Fibroblast of mammary gland (primary cell): ENCODE measurements at places on chromosomes 12 and 14.

DNA sequence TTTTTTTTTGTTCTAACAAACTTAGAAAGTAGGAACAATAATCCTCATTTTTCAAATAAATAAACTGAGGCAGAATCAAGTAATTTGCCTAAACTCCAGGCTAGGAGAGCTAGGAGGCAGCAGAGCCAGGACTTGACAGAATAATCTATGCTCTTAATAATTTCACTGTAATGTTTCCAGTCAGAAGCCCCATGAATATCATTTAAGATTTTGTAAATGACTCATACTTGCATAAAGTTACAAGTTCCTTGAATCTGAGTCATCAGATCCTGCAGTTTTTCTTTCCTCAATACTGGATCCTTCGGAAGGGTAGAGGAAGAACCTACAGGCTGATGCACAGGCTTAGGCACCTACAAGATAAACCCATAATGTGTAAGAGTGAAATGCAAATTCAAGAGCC is 29.0 kb downstream of the CAPRIN2 start:
- peak; percentile 81 for DNase-seq

- DNase-seq = no peak
Observed at GRCh38 chr12:6346235-6346832, 4.5 kb upstream of the TNFRSF1A start.

DNA sequence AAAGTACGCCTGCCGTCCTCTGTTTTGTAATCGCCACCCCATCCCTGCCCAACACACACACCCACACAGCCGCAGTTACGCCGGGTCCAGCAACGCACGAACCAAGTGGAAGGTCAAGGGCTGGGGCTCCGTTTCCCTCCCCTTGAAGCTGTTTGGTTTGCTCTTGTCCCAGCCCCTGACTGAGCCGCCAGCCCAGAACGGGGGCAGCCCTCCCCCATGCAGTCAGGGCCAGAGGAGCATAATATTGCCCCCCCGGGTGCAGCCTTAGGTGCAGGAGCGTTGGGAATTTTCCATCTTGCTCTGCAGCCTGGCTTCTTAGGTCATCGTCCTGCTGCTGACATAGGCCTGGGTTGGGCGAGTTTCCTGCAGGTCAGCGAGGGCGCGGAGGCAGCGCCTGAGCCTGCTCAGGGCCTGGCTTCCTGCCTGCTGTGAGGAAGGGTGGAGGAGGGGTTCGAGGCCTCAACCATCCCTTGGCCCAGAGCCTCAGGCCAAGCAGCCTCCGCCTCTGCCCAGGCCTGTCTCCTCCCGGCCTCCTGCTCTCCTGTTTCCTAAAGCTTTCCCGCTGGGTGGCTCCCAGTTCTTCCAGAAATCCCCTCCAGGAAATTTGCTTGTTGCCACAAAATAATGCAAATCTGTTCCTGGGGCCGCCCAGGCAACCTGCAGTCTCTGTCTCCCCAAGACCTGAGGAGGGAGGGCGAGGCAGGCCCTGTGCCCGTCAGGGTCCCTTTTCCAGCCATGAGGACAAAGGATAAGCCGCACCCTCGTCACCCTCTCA is 44.5 kb downstream of the PSMA6 start:
- DNase-seq = peak; percentile 98

GRCh38 chr14:85358136-85358785 is 171.7 kb upstream of the FLRT2 start:
- DNase-seq = no peak

- no peak for DNase-seq
Observed at GRCh38 chr14:58060077-58060476, 91.9 kb downstream of the ARMH4 start.
